ENCODE measurements at places on chromosomes 2 and 18.

DNA sequence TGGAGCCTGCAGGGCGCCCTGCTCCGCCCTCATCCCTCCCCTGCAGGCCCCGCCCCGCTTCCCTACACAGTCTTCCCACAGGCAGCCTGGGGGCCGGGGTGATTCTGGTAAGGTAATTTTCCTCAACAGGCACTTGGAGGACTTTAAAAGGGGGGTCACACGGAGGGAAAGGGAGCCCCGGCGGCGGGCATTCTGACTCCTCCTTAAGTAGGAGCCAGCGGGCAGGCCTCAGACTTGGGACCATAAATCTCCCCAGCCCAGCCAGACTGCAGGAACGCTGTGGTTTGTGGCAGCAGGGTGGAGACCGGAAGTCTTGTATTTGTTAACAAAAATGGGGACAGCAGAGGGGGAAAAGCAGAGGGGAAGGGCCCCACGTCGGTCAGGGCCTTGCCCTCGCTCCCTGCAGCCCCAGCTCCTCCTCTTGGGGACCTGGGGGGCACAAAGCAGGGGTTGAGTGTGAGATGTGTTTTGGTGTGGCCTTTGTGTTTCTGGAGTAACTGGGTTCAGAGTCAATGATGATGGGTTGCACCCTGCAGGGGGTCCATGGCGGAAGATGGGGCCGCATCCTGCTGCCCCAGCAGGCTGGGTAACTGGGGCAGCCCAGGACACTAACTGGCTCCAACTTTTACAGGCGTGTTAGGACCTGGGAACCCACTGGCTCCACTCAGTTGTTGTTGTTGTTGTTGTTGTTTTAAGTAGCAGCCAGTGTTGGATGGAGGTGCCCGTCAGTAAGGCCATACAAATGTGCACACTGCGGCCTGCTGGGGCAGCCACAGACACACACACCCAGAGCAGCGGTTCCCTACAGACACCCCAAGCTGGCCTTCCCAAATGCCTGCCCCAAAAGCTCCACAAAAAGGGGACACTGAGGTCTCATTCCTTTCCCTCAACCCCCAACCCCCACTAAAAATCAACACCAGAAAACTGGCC lies 27.7 kb downstream of the SMAD7 start:
- peak; percentile 78 for DNase-seq

DNA sequence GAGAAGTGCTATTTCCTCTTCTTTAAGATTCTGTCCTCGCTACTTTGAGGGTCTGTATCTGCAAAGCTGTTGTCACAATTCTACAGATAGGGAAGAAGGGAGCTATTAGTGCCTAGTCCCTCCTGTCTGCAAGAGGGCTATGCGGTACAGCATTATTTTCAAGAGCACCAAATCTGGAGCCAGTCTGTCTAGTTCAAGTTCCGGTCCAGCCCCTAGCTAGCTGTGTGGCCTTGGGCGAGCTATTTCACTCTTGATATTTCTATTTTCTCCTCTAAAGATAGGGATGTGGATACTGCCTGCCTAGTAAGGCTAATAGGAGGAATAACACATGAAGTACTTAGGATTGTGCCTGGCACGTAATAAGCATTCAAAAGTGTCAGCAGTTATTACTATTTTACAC lies 272.4 kb downstream of the KCNE4 start:
- DNase-seq: no peak

DNA sequence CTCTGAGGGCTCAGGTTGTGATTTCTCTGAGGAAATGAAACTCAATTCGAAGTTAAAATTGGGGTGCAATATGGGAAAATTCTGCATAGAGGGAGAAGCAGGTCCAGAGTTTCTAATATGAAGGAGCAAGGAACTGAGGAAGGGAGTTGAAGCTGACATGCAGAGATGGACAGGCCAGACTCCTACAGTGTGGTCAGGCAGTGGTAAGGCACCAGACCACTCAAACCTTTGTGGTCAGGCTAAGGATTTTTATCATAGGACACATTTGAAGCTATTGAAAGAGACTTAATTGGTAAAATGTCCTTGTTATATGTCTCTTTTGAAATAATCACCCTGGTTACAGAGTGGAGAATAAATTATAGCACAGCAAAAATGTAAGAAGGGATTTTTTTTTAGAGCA lies 1074.8 kb upstream of the CDH2 start:
- no peak for DNase-seq

DNA sequence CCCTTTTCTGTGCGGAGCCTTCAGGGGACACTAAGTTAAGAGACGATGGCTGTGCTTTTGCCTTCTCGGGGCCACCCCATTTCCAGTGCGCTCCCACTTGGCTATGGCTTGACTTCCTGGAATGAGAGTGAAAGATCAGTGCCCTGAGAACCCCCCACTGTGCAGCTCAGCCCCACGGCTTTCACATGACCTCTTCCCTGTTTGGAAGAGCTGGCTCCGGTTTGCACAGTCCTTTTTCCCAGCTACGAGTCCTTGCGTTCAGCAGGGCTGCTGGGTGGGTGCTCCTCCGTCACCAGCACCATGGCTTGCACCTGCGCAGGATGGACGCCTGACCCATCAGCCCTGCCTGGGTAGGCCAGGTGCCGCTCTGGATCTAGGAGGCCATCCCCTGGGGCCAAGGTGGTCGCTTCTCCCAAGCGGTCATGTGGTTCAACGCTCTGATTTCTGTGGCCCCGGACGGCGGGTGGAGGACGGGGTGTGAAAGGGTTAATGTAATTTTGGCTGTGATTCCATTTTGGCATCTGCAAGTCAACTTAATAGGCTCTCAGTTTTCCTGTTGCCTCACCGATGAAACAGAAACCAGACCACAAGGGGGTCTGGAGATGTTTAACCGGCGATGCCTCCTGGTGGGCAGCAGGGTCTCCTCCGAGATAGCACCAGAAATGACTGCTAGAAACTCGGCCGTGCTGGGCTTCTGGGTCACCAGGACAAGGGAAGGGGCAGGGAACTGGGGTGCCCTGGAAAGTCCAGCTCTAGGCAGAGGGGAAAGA lies 113.1 kb upstream of the HAAO start:
- no peak for DNase-seq

All from GM04503 (cell line).